ENCODE measurements at places on chromosomes 1 and 21.

GRCh38 chr21:38249256-38249655 lies 7.5 kb upstream of the KCNJ15 start:
- DNase-seq = no peak

DNA sequence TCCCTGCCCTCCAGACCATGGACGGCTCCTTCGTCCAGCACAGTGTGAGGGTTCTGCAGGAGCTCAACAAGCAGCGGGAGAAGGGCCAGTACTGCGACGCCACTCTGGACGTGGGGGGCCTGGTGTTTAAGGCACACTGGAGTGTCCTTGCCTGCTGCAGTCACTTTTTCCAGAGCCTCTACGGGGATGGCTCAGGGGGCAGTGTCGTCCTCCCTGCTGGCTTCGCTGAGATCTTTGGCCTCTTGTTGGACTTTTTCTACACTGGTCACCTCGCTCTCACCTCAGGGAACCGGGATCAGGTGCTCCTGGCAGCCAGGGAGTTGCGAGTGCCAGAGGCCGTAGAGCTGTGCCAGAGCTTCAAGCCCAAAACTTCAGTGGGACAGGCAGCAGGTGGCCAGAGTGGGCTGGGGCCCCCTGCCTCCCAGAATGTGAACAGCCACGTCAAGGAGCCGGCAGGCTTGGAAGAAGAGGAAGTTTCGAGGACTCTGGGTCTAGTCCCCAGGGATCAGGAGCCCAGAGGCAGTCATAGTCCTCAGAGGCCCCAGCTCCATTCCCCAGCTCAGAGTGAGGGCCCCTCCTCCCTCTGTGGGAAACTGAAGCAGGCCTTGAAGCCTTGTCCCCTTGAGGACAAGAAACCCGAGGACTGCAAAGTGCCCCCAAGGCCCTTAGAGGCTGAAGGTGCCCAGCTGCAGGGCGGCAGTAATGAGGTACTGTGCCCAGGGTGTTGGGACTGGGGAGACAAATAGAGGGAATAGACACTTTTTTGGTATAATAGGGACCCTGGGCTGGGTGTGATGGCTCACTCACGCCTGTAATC lies 1.0 kb downstream of the ZBTB48 start:
- no peak for DNase-seq

DNA sequence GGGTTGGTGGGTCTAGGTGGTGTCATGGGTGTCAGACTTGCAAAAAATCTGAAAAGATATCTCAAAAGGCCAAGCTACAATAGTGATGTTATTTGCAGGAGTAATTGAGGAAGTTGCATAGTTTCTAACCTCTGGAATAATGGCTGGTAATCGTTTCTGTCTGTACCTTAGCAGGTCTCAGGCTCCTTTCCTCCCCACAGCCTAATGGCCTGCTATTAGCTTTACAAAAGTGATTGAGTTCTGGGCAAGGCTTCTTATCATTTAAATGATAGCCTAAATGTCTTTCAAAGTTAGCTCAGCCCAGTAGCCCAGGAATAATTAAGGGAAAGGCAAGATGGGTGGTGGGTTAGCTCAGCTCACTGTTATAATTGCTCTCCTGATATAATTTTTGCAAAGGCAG lies 37.7 kb upstream of the IGSF5 start:
- no peak for DNase-seq

DNA sequence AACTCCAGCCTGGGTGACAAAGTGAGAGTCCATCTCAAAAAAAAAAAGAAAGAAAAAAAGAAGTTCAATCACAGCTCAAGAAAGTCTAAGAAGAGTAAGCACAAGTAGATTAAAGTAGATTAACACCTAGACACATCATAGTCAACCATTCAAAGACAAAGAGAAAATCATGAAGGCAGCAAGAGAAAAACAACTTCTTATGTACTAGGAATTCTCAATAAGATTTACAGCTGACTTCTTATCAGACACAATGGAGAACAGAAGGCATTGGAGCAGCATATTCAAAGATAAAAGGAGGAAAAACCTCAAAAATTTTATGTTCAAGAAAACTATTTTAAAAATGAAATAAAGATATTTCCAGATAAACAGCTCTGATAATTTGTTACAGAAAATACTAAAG lies 147.3 kb downstream of the LBR start:
- DNase-seq = no peak

- no peak for DNase-seq
Observed at GRCh38 chr1:51509773-51510172, 9.3 kb downstream of the EPS15 start.

DNA sequence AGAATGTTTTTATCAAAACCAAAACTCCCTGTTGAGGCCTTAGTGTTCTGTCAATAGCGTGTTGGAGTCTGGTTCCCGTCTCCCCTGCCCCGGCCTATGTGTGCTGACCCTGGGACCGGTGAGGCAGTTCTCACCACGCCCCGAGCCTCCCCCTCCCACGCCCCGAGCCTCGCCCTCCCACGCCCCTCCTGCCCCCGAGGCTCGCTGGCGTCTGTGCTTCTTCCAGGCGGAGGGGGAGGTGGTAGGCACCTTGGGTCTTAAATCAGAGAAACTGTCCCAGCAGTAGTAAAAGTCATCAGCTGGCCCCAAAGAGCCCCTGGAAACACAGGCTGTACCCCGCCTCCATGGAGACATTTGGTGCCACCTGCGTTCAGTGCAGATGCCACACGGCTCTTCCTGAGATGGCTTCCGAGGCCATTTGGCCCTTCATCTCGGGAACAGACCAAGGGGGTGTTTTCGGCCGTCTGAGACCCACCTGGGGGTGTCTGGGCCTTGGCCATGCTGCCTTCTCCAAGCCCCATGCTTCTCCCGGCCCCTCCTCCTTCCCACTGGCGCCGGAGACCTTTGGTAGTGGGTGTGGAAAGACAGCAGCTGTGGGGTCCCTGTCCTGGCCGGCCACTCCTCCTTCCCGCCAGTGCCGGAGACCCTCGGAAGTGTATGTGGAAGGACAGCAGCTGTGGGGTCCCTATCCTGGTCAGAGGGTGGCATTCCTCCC lies 44.7 kb downstream of the SKI start:
- DNase-seq = no peak

DNA sequence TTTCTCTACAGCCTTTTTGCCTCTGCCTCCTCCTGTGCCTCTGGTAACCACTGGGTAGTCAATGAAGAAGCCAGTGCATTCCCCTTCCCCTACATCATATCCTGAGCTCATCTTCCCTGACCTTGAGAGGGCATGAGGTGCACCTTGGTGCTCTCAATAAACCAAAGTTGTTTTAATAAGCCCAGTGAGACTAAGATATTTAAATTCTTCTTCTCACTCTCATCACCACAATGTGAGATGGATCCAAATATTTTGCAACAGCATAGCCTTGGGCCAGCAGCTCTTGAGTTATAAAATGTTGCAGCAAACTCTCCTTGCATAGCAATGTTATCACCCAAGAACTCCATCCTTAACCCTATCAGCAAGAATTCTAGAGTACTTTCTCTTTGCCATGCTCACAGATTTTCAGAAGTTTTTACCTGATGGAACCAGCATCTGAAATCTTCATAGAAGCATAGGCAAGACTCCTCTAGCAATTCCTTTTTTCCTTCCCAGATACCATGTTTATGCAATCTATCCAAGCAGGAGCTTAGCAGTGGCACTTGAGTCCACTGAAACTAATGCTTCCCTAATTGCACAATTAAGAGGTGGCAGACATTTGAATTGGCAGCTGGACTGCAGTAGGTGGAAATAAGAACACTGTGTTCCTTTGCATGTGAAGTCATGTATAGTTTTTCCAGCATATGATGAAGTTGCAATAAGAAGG lies 36.8 kb downstream of the CDC7 start:
- DNase-seq = no peak

DNA sequence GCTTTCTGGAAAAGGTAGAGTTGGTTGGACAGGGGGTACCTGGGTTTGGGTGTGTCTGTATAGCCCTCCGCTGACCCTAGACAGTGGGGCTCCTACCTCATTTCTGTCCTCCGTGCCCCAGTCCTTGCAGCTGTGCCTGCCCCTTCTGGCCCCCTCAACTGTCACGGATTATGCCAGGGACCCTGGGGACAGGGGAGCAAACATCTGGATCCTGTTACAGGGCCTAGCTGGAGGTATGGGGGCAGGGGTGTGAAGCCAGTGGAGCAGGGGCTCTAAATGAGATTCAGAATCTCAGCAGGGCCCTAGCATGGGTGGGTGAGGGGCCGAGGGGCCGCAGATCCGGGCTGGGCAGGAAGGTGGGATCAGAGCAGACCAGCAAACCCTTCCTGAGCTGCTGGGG lies 81.0 kb downstream of the TAS1R2 start:
- no peak for DNase-seq

DNA sequence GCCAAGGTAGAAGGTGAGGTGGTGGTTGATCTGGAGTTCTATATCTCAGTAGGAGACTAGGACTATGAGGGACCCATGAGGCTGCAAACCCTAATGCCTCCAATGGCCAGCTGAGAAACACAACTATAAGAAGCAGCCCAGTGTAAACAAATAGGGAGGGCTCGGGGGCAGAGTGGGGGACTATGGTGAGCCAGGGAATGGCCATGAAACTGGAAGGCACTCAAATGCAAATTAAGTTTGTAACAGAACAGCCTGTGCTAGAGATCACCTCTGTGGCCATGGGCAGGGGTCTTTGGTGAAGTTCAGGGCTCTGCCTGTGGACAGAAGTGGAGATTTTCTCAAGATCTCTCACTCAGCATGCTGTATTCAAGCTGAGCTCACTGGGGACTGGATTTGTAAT lies 187.1 kb downstream of the GRIK3 start:
- DNase-seq = no peak

- no peak for DNase-seq
Observed at GRCh38 chr1:76802094-76802493, 65.2 kb upstream of the ST6GALNAC5 start.

GRCh38 chr1:107276247-107276646 lies 135.4 kb downstream of the NTNG1 start:
- DNase-seq = no peak

DNA sequence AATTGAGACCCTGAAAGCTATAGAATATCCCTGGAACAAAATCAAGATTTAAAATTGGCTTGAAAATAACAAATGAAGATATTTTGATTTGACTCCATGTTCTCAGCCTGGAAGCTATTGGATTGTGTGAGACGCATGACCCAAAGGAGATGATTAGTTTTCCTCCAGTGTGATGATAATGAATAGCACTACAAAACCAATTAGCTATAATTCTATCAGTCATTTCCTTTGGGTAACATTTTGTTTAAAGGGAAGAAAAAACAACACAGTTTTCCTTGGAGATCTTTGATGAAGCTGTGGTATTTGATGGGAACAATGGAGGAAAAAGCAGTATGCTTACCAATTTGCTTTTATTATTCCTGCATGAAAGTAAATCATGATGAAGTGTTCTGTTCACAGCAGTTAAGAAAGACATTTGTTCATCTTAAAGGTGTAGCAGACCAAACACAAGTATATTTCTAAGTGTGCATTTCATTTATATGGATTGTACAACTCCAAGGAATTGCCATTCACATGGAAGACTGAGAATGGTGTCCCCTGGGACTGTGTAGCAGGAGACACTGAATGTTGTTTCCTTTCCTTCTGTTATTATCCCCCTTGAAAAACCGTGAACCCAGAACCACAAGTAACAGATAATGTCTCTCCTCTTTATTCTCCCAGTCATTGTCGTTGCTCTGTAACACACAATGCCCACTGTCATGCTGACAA lies 111.4 kb downstream of the CACHD1 start:
- no peak for DNase-seq

GRCh38 chr1:230809256-230809990 lies 58.9 kb downstream of the C1orf198 start:
- no peak for DNase-seq

DNA sequence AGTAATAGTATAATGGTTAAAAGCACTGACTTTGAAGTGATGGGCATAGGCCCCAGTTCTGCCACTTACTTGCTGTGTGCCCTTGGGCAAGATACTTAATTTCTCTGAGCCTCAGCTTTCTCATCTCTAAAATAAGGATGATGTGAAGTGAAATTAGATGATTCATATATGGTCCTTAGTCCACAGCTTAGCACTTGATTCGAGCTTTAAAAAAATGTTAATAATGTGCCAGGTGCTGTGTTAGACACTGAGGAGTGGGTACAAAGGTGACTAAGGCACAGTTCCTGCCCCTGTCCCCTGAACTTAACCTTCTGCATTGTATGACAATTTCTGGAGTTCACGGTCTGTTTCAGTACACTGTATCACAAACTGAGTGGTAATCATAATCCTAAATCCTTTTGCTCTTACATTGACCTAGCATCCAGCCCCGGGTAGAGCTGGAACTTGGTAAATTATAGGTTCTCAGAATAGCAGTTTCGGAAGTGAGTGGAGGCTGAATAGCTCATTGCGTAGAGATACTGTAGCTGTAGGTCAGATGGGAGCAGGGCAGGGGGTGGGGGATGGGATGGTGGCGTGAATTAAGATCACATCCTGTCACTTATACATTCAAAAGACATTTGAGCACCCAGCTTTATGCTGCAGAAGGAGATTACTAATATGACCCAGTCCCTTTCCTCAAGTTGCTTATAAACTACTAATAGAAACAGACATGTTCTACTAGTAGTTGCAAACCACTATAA lies 1.5 kb downstream of the ZNF691 start:
- no peak for DNase-seq

DNA sequence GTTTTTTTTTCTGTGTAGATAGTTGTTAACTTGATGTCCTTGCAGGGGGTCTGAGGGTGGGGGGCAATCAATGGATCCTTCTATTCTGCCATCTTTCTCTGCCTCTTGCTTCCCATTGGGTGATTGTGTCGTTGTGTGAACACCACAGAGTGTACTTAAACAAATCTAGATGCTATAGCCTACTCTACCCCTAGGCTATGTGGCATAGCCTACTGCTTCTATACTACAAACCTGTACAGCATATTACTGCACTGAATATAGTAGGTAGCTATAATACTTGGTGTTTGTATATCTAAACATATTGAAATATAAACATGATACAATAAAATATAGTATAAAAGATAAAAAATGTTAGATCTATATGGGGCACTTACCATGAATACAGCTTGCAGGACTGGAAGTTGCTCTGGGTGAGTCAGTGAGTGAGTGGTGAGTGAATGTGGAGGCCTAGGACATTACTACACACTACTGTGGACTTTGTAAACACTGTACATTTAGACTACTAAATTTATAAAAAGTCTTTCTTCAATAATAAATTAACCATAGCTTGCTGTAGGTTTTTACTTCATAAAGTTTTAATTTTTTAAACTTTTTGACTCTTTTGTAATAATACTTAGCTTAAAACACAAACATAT lies 105.4 kb downstream of the CENPF start:
- no peak for DNase-seq

- DNase-seq = peak; percentile 35
Observed at GRCh38 chr1:185533596-185533995, 200.6 kb upstream of the HMCN1 start.
